Lung (tissue), 17 donors: ENCODE measurements at places on chromosomes 11 and 22.

DNA sequence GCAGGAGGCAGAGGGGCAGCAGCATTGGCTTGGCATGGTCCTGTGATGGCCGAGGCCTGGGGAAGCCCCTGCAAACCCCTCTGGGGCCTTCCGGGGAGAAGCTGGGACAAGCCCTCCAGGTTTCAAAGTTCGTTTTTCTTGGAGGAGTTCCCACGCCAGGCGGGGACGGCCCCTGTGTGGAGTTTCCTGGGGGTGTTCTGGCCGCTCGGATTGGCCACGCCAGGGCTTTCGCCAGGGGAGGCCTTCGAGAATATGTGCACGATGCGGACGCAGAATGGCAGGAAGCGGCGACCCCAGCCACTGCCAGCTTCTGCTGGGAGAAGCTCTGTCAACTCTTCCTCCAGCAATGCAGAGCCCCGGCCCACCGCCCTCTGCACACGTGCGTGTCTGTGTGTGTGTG is 102.3 kb upstream of the ASPHD2 start:
- no peak overlapping the region for H3K27ac ChIP-seq
- no peaks in the 10 kb centered on the region for H3K36me3 ChIP-seq
- no peaks in the 10 kb centered on the region for H3K4me1 ChIP-seq
- no peak overlapping the region for H3K4me3 ChIP-seq
- no peak for DNase-seq
- no peaks in the 10 kb centered on the region for H3K27me3 ChIP-seq

- H3K36me3 ChIP-seq: no peaks in the 10 kb centered on the region
- peaks cover 3% of the 10 kb centered on the region for H3K27me3 ChIP-seq
- peaks cover 31% of the 10 kb centered on the region for H3K4me1 ChIP-seq
- no peak overlapping the region for H3K27ac ChIP-seq
- no peak for DNase-seq
These were observed 5.4 kb downstream of the FJX1 start for GRCh38 chr11:35623621-35624168.

DNA sequence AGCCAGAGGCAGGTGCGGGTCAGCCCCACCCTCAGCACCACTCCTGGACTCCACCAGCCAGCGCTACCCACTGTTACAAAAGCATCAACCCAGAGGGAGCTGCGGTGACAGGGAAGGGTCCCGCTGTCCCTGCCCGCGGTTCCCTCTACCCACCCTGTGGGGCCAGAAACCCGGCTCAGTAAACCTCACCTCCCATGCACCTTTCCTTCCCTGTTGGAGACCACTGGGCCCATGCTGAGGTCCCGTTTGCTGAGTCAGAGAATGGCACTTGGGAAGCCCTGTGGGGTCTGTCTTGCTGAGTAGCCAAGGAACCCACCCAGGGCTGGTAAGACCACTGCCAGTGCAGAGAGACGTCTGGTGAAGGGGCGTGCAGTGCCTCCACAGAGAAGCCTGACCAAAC is 42.1 kb upstream of the MOB2 start:
- H3K36me3 ChIP-seq: peaks cover 6% of the 10 kb centered on the region
- no peak overlapping the region for H3K27ac ChIP-seq
- no peak for DNase-seq
- no peaks in the 10 kb centered on the region for H3K27me3 ChIP-seq

DNA sequence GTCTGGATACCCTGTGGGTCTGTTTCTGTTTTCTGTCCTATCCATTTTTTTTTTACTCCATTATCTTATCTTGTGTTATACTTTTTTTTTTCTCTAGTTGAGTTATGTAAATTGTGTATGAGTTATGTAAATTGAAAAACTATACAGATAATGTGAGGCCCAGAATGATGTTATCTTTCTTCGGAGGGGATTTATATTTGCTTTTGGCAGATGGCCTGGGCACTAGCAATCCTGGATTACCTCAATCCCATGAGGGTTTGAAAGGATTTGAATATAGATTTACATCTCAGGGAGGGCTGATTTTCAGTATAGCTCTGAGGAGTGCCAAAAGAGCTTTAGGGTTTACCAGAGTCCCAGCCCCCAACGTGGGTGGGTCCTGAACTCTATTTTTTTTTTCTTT is 71.0 kb downstream of the CSTPP1 start:
- no peak for DNase-seq
- no peaks in the 10 kb centered on the region for H3K27me3 ChIP-seq
- H3K27ac ChIP-seq: no peak overlapping the region
- H3K4me1 ChIP-seq: peaks cover 27% of the 10 kb centered on the region
- H3K4me3 ChIP-seq: no peak overlapping the region

DNA sequence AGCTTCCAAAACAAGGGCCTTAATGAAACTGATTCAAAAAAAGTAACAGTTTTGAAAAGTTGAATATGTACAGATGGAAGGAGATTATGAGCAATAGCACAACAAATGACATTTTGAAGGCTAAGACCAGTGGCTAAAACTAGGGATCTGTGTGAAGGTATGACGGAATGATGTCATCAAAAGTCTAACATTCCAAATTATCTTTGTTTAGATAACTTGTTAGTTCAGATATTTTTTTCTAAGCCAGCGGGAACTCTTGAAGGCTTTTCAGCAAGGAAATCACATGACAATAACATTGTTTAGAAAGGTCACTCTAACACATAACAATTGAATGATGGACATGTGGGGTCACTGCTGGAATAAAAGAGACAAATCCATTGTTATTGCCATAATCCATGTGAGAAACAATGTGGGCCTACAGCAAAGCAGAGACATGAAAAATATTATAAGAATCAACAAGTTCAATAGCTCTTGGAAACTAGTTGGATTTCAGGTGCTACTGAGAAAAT is 260.5 kb downstream of the CASP12 start:
- no peak for DNase-seq
- H3K4me1 ChIP-seq: no peaks in the 10 kb centered on the region
- H3K27ac ChIP-seq: no peak overlapping the region
- H3K4me3 ChIP-seq: no peak overlapping the region

DNA sequence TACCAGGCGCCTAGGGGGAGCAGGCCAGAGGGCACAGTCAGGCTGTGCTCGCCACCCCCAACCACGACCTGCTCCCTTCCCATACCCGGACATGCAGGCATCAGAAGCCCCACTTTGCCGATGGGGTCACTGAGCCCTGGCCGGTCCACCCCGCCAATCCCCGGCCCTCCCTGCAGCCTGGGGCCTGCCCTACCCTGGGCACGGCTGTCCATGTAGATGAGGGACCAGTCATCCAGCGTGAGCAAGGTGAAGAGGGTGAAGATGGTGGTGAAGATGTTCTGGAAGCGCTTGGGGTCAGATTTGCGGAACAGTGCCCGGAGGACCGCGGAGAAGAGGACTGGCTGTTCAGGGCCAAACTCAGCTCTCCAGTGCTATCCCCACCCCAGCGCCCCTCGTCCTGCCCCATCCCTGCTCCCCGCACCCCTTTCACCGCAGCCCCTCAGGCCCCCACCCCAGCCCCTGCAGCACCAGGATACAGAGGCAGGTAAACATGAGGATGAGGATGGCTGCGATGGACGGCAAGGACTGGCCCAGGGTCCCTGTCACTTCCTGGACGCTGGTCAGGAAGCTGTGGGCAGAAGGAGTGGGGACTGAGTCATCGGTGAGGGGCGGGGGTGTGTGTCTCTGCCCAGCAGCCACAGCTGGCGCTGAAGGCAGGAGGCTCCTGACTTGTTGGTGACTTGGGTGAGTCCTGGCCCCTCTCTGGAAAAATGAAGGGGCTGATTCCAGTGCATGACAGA is 5.5 kb downstream of the CATSPER1 start:
- peaks cover 5% of the 10 kb centered on the region for H3K27me3 ChIP-seq
- DNase-seq: no peak
- no peak overlapping the region for H3K4me3 ChIP-seq
- H3K36me3 ChIP-seq: no peaks in the 10 kb centered on the region
- peaks cover 5% of the 10 kb centered on the region for H3K4me1 ChIP-seq

- H3K4me3 ChIP-seq: no peak overlapping the region
- H3K4me1 ChIP-seq: peaks cover 3% of the 10 kb centered on the region
- DNase-seq: no peak
- peak overlapping the region; percentile 90 for H3K27ac ChIP-seq
- peaks cover 3% of the 10 kb centered on the region for H3K36me3 ChIP-seq
- H3K27me3 ChIP-seq: no peaks in the 10 kb centered on the region
These were observed 120.3 kb downstream of the ETS1 start for GRCh38 chr11:128467041-128467440.

DNA sequence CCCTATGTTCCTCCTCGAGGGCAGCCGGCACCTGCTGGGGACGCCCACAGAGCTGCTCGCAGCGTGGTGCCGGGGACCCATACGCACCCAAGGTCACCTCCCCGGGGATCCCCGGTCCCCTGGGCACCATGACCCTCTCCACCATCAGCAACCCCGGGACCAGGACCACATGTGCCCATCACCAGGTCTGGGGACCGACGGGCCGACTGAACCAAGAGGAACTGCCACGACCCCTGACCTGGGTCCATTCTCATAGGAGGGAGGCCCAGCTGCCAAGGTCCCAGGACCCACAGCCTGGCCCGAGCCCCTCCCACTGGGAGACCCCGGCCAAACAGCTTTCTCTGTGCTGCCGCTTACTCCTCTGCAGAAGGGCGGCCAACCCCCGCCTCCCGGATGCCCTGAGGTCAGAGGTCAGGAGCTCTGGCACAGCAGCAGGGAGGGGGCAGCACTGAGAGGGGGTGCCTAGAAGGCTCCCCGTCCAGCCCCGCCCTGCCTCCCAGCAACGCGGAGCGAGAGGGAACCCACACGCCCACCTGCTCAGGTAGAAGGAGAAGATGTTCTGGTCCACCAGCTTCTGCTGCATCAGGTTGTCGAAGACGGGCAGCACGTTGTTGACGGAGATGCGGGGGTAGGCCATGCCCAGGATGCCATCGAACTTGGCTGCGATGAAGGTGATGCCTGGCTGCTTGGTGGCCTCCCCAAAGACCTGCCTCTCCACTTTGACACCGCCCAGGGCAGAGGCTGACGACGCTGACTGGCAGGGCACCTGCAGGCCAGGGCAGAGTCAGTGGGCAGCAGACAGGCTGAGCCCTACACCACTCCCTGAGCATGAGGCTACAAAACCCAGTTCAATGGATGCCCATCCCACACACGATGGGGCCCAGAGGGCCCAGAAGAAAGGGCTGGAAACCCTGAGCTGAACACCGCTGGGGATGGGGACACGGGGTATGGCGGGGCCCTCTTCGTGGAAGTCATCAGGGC is 6.6 kb downstream of the CTSD start:
- no peaks in the 10 kb centered on the region for H3K27me3 ChIP-seq
- H3K4me3 ChIP-seq: no peak overlapping the region
- no peak for DNase-seq
- H3K4me1 ChIP-seq: peaks cover 41% of the 10 kb centered on the region

GRCh38 chr22:37972527-37972926 is 11.8 kb downstream of the SOX10 start:
- H3K4me1 ChIP-seq: no peaks in the 10 kb centered on the region
- H3K27ac ChIP-seq: no peak overlapping the region
- peaks cover 4% of the 10 kb centered on the region for H3K36me3 ChIP-seq
- DNase-seq: no peak
- no peaks in the 10 kb centered on the region for H3K27me3 ChIP-seq
